ENCODE measurements at places on chromosomes 7 and 10.

DNA sequence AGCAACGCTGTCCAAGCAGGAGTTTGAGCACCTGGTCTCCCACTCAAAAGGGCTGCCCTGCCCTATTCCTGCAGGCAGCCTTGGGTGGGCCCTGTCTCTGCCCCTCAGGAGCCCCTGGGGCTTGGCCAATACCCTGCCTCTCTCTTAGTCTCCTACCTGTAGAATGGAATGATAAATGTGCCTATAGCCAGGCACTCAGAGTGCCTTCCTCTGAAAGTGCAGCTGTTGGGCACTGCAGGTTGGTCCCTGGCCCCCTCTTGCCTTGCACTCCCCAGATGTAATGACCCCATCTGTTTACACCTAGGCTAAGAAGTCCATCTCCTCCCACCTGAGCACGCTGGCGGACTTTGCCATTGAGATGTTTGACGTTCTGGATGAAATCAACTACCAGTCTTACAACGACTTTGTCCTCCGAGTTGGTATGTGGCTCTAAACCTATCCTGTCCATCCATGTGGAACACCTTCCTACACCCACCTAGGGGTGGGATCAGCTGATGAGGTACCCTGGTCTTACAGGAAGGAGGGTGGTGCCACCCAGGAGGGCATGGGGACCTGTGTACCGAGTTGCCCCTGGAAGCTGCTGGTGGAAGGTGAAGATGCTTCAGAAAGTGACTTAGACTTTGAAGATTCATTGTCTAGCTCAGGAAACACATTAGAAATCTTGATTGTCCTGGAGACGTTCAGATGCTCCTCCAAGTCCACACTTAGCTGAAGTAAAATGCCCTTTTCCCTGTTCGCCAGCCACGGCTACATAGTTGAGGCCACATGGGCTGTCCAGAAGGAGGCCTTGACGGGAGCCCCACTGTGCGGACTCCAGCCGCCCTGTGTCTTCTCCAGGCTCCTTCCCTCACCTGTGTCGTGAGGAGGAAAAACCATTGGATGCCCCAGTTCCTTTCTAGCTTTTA, 134.1 kb downstream of the ADCY1 start:
- H3K4me3 ChIP-seq, result no peak overlapping the region
- DNase-seq, result no peak
- no peak overlapping the region for H3K27ac ChIP-seq
- no peaks in the 10 kb centered on the region for H3K4me1 ChIP-seq
- H3K36me3 ChIP-seq, result no peaks in the 10 kb centered on the region
- no peaks in the 10 kb centered on the region for H3K27me3 ChIP-seq

DNA sequence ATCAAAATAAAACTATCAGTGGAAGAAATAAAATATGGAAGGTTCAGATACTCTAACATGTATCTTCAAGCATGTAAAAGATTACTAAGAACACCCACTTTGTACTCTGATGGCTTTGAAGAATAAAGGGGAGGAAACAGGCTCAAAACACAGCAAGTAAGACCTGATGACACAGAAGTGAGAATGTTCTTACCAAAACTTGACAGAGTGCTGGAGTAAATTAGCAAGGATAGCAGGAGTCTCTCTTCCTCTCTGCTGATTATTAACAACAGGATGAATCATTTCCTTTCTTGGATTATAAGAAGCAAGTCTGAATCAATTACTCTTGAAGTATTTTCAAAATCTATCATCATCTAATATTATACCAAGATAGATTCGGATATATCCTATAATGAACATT, 47.5 kb downstream of the GLI3 start:
- H3K4me3 ChIP-seq, result no peak overlapping the region
- no peaks in the 10 kb centered on the region for H3K4me1 ChIP-seq
- H3K36me3 ChIP-seq, result no peaks in the 10 kb centered on the region
- H3K27ac ChIP-seq, result no peak overlapping the region
- no peaks in the 10 kb centered on the region for H3K27me3 ChIP-seq
- no peak for DNase-seq

- peak overlapping the region; percentile 76 for H3K27ac ChIP-seq
- peaks cover 27% of the 10 kb centered on the region for H3K4me1 ChIP-seq
- peak; percentile 61 for DNase-seq
- no peaks in the 10 kb centered on the region for H3K27me3 ChIP-seq
- H3K36me3 ChIP-seq, result no peaks in the 10 kb centered on the region
Measured at GRCh38 chr7:27148031-27148755, 619 bp upstream of the HOXA6 start.

DNA sequence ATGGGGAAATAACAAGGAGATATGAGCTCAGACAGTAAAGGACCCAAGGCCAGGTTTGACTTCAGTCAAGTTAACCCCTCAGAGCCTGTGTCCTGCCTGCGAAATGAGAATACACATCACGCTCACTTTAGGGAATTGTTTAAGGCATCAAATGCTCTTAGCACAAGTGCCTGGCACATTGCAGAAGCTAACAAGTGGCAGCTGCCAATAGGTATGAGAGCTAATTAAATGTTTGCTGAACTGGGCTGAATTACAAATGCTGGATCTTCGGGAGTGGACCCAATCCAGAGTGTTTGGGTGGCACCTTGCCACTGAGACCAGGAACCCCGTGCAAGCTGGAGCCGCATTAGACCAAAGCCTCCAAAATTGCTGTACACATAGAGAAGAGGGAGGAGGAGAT, 136.8 kb downstream of the C10orf90 start:
- no peaks in the 10 kb centered on the region for H3K4me1 ChIP-seq
- no peaks in the 10 kb centered on the region for H3K27me3 ChIP-seq
- H3K36me3 ChIP-seq, result no peaks in the 10 kb centered on the region
- no peak overlapping the region for H3K27ac ChIP-seq

GRCh38 chr7:49787980-49788379, 14.5 kb downstream of the VWC2 start:
- H3K27me3 ChIP-seq, result no peaks in the 10 kb centered on the region
- H3K4me3 ChIP-seq, result no peak overlapping the region
- no peak for DNase-seq

DNA sequence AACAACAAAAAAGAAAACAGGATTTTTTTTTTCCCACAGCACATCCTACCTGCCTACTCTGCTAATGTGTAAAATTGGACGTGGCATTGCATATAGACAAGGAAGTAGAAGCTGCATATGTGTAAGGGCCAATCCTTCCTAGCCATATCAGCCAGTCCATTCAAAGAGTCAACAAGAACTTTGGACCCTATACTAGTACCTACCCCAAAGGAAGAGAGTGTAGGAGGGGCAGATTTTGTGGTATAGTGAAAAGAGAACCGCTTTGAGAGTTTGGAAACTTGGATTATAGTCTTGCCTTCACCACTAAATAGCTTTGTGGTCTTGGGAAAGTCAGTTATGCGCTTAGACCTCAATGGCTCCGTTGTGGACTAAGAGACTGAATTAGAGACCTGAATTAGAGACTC, 12.1 kb upstream of the MCU start:
- H3K36me3 ChIP-seq, result no peaks in the 10 kb centered on the region
- H3K4me3 ChIP-seq, result no peak overlapping the region
- peak; percentile 61 for DNase-seq
- H3K4me1 ChIP-seq, result peaks cover 29% of the 10 kb centered on the region
- H3K27me3 ChIP-seq, result no peaks in the 10 kb centered on the region

GRCh38 chr7:100132697-100133151, 6.0 kb downstream of the MBLAC1 start:
- no peak overlapping the region for H3K27ac ChIP-seq
- no peaks in the 10 kb centered on the region for H3K27me3 ChIP-seq
- DNase-seq, result peak; percentile 77
- no peaks in the 10 kb centered on the region for H3K36me3 ChIP-seq

- H3K27ac ChIP-seq, result no peak overlapping the region
- no peaks in the 10 kb centered on the region for H3K27me3 ChIP-seq
- peaks cover 6% of the 10 kb centered on the region for H3K4me1 ChIP-seq
- H3K36me3 ChIP-seq, result no peaks in the 10 kb centered on the region
Measured at GRCh38 chr7:47188653-47189315, 393.1 kb downstream of the TNS3 start.

GRCh38 chr10:125375210-125375609, 214.8 kb upstream of the CTBP2 start:
- no peaks in the 10 kb centered on the region for H3K36me3 ChIP-seq
- H3K27me3 ChIP-seq, result no peaks in the 10 kb centered on the region
- no peak overlapping the region for H3K4me3 ChIP-seq
- H3K4me1 ChIP-seq, result no peaks in the 10 kb centered on the region

GRCh38 chr10:95289003-95289920, 1.5 kb downstream of the PDLIM1 start:
- H3K4me1 ChIP-seq, result peaks cover 57% of the 10 kb centered on the region
- peak; percentile 81 for DNase-seq
- no peaks in the 10 kb centered on the region for H3K36me3 ChIP-seq
- H3K4me3 ChIP-seq, result peak overlapping the region; percentile 89
- H3K27ac ChIP-seq, result peak overlapping the region; percentile 87

GRCh38 chr10:121064491-121064890, 213.3 kb downstream of the WDR11 start:
- H3K27ac ChIP-seq, result peak overlapping the region; percentile 81
- H3K27me3 ChIP-seq, result no peaks in the 10 kb centered on the region
- H3K4me3 ChIP-seq, result no peak overlapping the region
- H3K4me1 ChIP-seq, result peaks cover 34% of the 10 kb centered on the region
- no peak for DNase-seq
- H3K36me3 ChIP-seq, result no peaks in the 10 kb centered on the region

DNA sequence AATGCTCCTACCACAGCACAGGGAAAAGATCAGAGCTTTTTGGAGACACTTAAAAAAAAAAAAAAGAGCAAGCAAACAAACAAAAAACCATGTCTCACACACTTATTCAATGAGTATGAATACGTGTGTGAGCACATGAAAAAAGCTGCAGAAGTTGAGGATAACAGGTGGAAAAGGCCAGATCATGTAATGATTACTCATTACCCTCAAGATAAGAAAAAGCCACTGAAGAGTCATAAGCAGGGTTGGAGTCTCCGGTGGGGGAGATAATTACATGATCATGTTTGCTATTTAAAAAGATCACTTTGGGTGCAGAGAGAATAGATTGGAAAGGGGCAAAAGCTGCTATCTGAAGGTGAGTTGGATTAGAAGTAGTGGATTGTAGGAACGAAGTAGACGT, 77.0 kb downstream of the POU6F2 start:
- H3K27me3 ChIP-seq, result no peaks in the 10 kb centered on the region
- no peak for DNase-seq
- H3K36me3 ChIP-seq, result no peaks in the 10 kb centered on the region
- H3K27ac ChIP-seq, result peak overlapping the region; percentile 11

DNA sequence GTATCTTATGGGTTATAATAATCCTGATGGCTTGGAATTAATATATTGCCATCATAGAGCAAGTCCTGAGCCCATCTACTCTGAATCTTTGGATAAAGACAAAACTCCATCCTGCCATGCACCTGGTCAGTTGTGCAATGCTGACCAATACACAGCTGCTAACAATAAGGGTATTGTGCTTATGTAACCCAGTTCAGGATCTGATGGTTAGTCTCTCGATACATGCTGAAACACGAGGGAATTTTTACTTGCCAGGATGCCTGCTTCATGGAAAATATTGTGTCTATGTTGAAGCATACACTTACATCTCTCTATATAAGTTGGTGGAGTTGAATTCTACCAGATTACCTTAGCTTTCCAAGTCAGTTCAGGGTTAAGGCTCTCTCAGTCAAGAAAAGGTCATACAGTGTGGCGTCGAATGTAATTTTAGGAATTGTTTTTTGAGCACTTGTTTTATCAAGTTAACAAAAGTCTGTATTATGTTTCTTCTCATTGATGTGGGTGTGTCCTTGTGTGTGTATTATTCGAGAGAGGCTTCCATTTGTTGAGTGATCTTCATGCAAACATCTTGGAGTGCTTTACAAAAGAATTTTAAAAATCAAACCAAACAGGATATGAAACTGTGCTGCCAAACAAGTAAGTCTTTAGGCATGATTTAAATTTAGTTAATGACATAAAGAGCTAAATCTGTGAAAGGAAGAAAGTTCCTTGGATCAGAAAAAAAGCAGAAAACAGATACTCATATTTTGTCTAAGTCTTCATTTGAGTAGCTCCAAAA, 449.1 kb downstream of the SUGCT start:
- H3K4me3 ChIP-seq, result no peak overlapping the region
- DNase-seq, result no peak
- no peaks in the 10 kb centered on the region for H3K36me3 ChIP-seq
- no peaks in the 10 kb centered on the region for H3K27me3 ChIP-seq
- H3K27ac ChIP-seq, result no peak overlapping the region

- H3K4me3 ChIP-seq, result no peak overlapping the region
- H3K27ac ChIP-seq, result no peak overlapping the region
- H3K27me3 ChIP-seq, result no peaks in the 10 kb centered on the region
- H3K4me1 ChIP-seq, result peaks cover 38% of the 10 kb centered on the region
- H3K36me3 ChIP-seq, result no peaks in the 10 kb centered on the region
Measured at GRCh38 chr10:61877887-61878739, 23.4 kb upstream of the ARID5B start.

DNA sequence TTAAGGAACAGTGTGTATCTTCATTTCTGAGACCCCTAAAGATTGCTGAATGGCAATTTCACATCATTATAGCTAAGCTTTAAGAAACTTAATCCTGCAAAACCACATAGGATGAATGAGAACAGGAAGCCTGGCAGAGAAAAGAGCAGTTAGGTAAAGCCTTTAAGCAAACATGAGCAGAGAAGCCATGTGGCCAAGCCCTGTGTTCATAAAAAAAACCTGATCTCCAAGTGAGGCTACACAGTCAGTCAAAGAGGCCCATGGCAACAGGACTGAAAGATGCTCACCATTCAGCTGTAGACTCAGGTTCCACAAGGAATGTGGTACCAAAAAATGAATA, 9.3 kb downstream of the LIPA start:
- H3K27ac ChIP-seq, result no peak overlapping the region
- H3K36me3 ChIP-seq, result no peaks in the 10 kb centered on the region
- H3K4me3 ChIP-seq, result no peak overlapping the region
- H3K27me3 ChIP-seq, result no peaks in the 10 kb centered on the region
- peaks cover 10% of the 10 kb centered on the region for H3K4me1 ChIP-seq

DNA sequence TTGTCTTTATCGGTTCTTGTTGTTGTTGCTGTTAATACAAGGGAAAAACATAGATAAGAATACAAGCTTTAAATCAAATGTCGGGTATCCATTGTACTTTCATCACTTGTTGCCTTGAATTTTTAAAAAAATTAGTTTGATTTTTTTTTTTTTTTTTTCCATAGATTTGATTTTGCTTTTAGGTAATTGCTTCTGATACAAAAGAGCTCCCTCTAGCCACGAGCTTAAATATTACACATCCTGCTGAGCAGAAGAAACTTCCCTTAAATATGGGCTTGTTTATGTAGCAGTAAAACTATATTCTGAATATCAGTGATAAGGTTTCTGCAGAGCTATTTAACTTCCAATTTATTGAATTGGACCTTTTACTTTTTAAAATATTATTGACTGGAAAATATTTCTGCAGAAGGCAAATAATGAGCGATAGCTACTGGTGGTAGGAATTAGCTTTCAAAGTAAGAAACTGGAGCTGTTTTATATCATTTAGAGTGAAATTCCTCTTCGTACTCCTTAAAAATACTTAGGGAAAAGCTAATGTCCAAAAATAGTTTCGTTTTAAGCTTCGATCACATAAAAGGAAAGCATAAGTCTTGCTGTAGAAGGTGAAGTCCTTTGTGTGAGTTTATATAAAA, 216.9 kb downstream of the POLR1F start:
- DNase-seq, result peak; percentile 15
- no peak overlapping the region for H3K27ac ChIP-seq
- no peak overlapping the region for H3K4me3 ChIP-seq

GRCh38 chr7:85065306-85065705, 121.5 kb downstream of the SEMA3D start:
- H3K27me3 ChIP-seq, result no peaks in the 10 kb centered on the region
- H3K36me3 ChIP-seq, result no peaks in the 10 kb centered on the region
- no peak for DNase-seq
- H3K4me3 ChIP-seq, result no peak overlapping the region
- peaks cover 11% of the 10 kb centered on the region for H3K4me1 ChIP-seq
- no peak overlapping the region for H3K27ac ChIP-seq

- DNase-seq, result no peak
- H3K4me1 ChIP-seq, result peaks cover 6% of the 10 kb centered on the region
- no peak overlapping the region for H3K27ac ChIP-seq
- H3K4me3 ChIP-seq, result no peak overlapping the region
- no peaks in the 10 kb centered on the region for H3K36me3 ChIP-seq
- no peaks in the 10 kb centered on the region for H3K27me3 ChIP-seq
Measured at GRCh38 chr10:75982611-75983369, 551.4 kb downstream of the LRMDA start.
